D721Med (cell line): ENCODE measurements at places on chromosomes 6 and 20.

DNA sequence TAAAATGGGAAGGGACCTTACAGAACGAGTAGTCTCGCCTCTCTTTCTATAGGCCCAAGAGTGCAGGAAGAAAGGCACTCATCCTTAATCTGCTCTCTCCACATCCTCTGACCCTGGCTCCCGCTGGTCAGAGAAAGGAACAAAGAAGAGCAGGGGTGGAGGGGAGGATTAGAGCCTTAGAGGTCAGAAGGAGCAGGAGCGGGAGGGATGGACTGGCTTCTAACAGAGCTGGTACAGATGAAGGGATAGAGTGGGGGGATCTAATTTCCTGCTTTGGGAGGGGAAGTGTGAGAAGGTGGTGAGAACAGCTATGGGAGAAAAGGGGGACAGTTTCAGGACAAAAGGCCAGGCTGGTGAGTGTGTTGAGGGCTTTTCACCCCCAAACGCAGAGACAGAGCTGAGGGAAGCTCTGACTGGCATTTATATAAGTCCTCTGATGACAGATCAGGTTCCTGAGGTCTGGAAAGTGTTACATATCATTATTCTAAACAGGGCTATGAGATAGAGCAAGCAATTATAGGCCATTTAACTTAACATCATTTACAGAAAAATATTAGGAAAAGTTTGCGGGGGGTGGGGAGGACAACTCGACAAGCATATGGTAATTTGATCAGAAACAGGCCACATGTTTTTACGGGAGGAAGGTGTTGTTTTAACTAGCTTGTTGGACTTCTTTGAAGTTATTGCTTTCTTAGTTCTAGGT lies 111.1 kb downstream of the FOXC1 start:
- DNase-seq, result no peak

DNA sequence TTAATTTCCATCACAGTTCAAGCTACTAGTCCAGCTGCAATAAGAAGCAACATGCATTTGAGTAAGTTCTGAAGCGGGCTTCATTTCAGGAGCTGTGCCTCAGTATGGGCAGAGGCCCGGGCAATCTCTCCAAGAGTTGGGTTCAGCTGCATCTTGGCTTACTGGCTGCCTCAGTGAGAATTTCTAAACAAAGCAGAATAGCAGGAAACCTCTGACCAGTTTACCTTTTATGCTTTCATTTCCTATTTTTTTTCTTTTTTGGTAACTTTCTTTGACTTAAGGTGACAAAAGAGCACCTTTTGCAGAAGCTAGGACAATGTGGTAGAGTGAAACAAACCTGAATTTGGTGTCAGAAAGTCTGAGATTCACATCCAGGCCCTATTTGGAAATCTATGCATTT lies 51.0 kb upstream of the FBXO30 start:
- no peak for DNase-seq

DNA sequence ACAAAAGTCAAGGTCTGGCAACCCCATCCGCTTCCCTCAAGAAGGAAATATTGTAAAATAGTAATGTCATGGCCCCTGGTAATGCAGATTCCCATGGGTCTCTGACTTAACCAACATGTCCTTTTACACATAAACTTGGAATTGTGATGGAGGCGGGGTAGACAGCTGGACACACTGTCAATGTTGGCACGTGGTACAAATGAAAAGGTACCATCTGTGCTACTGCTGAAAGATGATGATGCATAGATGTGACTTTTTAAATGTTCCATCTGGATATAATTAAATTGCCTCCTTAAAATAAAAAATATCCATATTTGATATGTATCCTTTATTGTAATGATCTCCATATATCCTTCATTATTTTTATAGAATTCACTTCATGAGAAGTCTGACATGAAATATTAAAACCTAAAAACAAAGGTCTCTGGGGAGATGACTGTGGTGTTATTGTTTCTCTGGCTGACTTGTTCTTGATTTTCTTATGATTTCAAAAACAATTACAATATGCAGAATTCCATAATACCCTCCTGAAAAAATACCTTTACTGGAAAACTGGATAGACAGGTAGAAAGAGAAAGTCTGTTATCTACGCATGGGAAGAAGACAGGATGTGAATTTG lies 104.5 kb downstream of the MKKS start:
- DNase-seq, result no peak

DNA sequence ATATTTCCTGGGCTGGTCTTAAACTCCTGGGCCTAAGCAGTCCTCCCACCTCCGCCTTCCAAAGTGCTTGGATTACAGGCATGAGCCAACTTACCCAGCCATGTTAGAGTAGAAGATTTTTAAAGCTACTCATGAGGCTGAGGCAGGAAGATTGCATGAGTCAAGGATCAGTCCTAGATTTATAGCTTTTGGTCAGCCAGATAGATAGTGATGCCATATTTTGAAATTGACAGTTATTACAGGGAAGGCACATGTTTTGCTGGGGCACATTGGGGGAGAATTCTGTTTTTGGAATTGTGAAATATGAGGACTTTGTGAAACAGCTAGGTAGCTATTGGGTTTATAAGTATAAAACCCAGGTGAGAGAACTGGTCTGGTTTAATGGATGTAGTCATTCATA lies 40.9 kb downstream of the DOP1A start:
- no peak for DNase-seq
